ENCODE measurements at places on chromosomes 6 and 20. TPM values are rescaled to one million over a fixed set of nuclear protein-coding genes. Genes with fewer than 3 reads are reported as not detected.

Gene TTK
- 63.1 TPM for total RNA-seq

- DNase-seq: no peak
Measured at GRCh38 chr6:74071214-74071613, 375.2 kb downstream of the CD109 start.

Gene ACTR5
- 9.4 TPM for total RNA-seq

Gene KIF25
- total RNA-seq: not detected

DNA sequence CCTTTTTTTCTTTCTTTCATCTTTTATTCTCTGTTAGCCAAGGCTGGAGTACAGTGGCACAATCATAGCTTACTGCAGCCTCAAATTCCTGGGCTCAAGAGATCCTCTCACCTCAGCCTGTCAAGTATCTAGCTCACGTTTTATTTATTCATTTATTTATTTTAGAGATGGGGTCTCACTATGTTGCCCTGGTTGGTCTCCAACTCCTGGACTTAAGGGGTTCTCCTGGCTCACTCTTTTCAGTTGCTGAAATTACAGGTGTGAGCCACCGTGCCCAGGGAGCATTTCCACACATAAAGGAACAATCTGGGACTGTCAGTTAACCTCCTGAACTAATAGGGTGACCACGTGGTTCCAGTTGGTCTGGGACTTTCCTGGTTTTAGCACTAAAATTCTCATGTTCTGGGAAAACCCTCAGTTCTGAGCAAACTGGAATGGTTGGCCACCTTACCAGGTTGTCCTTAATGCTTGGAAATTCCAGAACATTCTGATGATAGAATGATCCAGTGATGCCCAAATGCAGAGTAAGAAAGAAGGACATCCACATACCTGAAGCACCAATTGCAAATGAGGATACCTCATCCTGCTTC lies 105.5 kb upstream of the ZNF217 start:
- DNase-seq: no peak

DNA sequence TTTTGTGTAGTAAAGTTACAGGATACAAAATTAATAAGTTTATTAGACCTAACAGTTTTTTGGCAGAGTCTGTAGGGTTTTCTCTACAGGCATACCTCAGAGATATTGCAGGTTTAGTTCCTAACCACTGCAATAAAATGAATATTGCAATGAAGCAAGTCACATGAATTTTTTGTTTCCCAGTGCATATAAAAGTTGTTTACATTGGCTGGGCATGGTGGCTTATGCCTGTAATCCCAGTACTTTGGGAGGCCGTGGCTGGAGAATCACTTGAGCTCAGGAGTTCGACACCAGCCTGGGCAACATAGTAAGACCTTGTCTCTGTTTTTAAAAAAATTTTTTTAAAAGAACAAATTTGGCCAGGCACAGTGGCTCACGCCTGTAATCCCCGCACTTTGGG lies 16.0 kb downstream of the C6orf52 start:
- no peak for DNase-seq

Gene TNNC2
- total RNA-seq: not detected

Gene ZNF337
- 14.3 TPM for total RNA-seq

Gene BACH2
- total RNA-seq: 0.65 TPM

- DNase-seq: no peak
Measured at GRCh38 chr6:17002123-17002522, 99.7 kb upstream of the STMND1 start.

- no peak for DNase-seq
Measured at GRCh38 chr6:9195322-9195721, 760.0 kb upstream of the SLC35B3 start.

Gene NNAT
- not detected for total RNA-seq

Gene SLC35D3
- not detected for total RNA-seq

- DNase-seq: no peak
Measured at GRCh38 chr6:56516003-56516402, 126.7 kb downstream of the DST start.

DNA sequence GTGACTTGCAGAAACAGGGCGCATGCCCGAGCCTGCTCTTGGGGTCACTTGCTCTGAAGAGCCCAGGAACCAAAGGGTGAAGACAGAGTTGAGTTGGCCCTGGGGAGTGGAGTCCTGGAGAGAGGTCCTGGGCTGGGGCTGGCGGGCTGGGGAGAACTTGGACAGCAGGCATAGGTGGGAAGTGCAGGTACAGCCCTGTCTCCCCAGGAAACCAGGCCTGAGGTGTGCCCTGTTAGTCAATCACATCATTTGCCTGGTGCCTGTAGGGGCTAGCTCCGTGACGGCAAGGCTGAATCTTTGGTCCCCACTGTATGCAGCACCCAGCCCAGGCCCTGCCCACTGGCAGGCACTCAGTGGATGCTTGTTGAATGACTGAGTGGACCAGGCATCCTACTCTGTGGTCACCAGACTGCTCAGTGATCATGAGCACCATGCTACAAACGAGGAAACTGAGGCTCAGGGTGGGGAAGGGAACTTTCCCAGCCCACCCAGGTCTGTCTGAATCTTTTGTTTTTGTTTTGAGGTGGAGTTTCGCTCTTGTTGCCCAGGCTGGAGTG lies 15.6 kb upstream of the NOL4L start:
- no peak for DNase-seq

- no peak for DNase-seq
Measured at GRCh38 chr6:11386726-11387125, 150.8 kb upstream of the TMEM170B start.

- no peak for DNase-seq
Measured at GRCh38 chr20:43936104-43936770, 21.6 kb downstream of the TOX2 start.

Gene ULBP2
- total RNA-seq: 17.3 TPM
